ENCODE measurements at places on chromosomes 7 and 10.

- DNase-seq = no peak
Observed at GRCh38 chr10:2972216-2972615, 95.1 kb upstream of the PFKP start.

DNA sequence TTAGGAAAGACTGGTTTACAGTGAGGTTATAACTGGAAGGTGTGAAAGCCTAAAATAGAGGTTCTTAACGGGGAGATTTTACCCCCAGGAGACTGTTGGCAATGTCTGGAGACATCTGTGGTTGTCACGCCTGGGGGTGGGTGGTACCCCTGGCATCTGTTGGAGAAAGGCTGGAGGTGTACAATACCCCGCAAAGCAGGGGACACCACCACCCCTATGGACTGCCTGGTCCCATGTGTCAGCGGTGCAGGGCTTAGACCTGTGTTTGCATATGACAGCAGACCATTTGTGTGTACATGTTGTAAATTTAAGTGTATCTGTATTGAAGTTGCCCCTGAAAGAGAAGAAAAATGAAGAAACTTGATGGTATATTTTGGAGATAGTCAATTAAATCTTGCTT lies 9.8 kb downstream of the LRRC27 start:
- no peak for DNase-seq

DNA sequence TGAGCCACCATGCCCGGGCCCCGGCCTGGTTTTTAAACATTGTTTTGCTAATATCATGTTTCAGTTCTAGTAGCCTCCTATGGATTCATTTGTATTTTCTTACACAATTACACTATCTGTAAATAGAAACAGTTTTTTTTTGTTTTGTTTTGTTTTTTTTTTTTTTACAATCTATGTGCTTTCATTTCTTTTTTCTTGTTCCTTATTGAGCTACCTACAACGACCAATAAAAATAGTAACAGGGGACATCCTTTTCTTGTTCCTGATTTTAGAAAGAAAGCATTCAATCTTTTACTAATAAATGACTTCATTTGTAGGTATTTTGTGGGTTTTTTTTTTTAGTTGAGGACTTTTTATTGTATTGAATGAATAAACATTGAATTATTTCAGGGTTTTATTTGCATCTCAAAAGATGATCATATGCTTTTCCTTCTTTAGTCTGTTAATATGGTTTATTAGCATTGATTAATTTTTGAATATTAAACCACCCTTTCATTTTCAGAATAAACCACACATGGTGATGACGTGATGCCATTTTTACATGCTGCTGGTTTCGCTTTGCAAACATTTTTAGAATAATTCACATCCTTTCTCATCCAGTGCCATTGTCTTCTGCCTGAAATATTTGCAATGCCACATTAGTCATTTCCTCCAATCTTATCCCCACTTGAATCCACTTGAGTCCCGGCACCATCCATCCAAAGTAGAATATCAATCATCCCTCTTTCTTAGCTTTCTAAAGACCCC lies 18.1 kb upstream of the AKR1E2 start:
- DNase-seq = no peak

DNA sequence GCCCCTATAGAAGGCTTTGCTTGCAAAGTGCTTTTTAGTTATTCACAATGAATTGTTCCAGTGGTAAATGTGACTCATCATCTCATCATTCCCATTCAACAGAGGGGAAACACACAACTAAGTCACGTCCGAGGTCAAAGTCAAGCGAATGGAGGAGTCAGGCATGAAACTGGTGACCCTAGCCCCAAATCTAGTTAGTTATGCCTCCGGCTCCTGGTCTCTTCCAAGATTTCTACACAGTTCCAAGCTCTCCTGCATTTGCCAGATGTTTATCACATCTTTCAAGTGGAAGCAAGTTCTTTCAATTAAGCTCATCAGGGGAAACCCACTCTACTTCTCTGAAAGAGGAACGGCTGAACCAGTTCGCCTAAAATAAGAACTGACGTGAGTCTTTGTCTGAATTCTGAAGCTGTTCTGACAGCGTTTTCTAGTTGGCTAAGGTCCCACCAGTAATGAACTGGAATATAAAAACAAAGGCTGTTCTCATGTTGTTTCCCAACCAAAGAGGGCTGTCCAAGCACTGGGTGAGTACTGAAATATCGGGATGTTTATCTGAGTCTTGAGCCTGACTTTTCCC lies 140.9 kb upstream of the NRBF2 start:
- no peak for DNase-seq

- DNase-seq = no peak
Observed at GRCh38 chr10:12375076-12375504, 25.7 kb downstream of the CAMK1D start.

DNA sequence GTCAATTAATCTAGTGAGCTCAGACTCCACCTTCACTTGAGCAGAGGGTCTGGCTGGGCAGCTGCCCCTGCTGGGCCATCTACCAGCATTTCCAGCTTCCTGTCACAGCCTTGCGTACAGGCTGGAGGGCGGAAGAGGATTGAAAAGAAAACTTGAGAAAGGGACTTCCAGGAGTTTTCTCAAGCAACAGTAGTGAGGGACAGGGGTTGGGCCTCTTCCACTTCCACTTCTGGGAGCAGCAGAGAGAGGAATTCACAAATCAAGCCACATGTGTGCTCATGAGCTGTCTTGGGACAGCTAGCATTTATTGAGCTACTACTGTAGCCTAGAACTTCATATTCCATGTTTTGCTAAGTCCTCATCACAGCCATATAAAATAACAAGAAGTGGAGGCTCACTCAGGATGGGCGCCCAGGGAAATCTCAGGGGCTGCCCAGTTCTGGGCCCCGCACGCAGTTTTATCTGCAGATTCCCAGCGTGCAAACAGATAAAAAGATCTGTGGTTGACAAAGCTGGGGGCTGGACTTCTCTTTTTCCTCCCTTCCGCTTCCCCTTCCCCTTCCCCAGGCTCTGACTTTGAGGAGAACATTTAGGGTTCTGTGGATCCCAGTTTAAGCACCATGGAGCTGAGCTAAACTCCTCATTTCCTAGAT lies 135.8 kb downstream of the RGS10 start:
- no peak for DNase-seq

GRCh38 chr10:21083861-21084260 lies 186.8 kb upstream of the NEBL start:
- no peak for DNase-seq

DNA sequence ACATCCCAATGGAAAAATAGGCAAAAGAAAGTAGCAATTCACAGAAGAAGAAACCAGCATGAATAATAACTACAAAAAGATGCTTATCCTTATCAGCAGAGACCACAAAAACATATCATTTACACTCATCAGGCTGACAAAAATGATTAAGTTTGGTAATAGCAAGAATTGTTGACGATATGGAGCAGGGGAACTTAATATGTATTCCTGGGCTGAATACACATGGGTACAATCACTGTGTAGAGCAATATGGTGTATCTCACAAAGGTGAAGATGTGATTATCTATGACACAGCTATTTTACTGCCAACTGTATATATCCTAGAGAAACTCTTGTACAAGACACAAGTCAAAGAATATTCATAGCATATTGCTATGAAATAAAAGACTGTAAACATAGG lies 141.8 kb upstream of the NOBOX start:
- DNase-seq = no peak

GRCh38 chr10:34155812-34156211 lies 659.3 kb downstream of the PARD3 start:
- DNase-seq = no peak
